Fibroblast of skin of right quadriceps (primary cell): ENCODE measurements at places on chromosomes 16 and 17.
A peak's percentile ranks its signal among the peaks of the same experiment; 100 is the strongest.

DNA sequence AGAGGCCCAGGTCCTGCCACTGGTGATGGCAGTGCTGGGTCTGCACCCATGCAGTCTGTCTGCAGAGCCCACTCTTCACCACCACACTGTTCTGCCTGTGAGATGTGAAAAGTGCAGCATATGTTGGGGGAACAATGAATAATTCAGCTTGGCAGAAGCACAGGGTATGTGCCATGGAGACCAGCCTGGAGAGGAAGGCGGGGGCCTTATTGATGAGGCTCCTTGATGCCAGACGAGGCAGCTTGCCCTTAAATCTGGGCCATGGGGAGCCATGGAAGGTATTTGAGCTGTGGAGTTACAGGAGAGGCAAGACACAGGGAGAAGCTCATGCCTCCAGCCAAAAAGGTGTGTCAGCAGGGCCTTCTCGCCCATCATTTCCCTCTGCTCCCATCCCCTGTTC lies 124.7 kb downstream of the C16orf78 start:
- no peak for DNase-seq

GRCh38 chr17:50170662-50171370 lies 5.0 kb downstream of the SGCA start:
- DNase-seq, result no peak

GRCh38 chr16:14399378-14400284 lies 230.4 kb downstream of the PARN start:
- peak; percentile 69 for DNase-seq

- DNase-seq, result no peak
These were observed 5.0 kb downstream of the RSPRY1 start for GRCh38 chr16:57191056-57191571.

GRCh38 chr16:81863630-81864352 lies 84.7 kb downstream of the PLCG2 start:
- no peak for DNase-seq

GRCh38 chr16:88023786-88024185 lies 72.6 kb downstream of the BANP start:
- no peak for DNase-seq

DNA sequence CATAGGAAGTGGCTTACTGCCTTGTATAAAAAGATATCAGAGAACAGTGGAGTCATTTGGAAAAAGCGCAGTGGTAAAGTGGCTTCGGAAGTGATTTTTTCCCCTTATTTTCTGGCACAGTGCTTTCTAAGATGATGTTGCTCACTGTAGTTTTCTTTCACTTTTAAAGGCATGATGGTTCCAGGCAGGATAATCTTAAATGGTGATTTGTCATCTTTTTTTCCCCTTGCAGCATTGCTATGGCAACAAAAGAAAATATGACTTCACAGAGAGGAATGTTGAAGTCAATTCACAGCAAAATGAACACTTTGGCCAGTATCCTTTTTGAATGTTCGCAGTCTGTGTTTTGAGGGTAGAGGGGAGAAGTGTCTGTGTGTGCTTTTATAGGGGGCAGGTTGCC lies 42.5 kb downstream of the GOSR1 start:
- peak; percentile 90 for DNase-seq

DNA sequence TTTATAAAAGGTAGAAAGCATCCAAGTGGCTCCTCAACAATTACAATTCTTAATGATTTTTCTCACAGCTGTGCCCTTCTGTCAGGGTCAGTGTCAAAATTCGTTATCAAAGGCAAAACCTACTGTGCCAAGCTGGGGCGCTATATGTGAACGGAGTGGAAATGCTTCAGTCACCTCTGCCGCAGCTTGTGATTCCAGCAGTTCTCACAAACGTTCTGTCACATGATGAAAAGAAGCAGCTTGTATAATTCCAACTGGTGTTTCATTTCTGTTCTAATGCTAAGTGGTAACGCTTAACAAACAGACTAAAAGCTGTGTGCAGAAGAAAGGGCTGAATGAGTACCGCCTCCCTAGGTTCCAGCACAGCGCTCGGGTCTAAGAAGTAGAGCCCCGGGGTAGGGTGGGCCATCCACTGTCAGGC lies 14.2 kb downstream of the PLD6 start:
- DNase-seq, result no peak

- DNase-seq, result no peak
These were observed 10.3 kb downstream of the NATD1 start for GRCh38 chr17:21242780-21243515.

GRCh38 chr16:89149386-89149785 lies 22.2 kb upstream of the CDH15 start:
- DNase-seq, result no peak

- peak; percentile 36 for DNase-seq
These were observed 30.0 kb downstream of the TBC1D16 start for GRCh38 chr17:80005360-80006338.

DNA sequence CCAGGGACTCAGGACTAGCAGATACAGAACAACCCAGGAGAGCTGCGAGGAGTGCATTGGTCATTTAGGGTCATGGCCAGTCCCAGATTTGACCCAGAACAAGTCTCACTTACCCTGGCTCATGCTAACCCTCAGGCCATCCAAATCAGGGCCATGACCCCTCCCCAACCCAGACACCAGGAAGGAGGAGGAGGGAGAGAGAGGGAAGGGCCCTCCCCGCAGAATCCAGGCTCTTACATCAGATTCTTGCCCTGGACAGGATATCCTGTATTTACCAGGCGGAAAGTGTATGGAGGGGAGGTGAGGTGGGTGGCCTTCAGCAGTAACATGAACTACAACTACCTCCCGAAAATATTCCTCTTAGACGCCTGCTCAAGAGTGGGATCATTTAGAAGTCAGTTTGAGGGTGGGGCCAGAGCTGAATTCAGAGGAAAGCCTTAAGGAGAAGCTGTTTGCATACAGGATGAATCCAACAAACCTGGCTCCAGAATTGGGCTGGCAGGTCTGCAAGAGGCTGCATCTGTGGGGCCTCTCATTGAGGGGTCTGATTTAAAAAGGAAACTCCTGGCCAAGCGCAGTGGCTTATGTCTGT lies 2.1 kb downstream of the VAT1 start:
- peak; percentile 32 for DNase-seq

DNA sequence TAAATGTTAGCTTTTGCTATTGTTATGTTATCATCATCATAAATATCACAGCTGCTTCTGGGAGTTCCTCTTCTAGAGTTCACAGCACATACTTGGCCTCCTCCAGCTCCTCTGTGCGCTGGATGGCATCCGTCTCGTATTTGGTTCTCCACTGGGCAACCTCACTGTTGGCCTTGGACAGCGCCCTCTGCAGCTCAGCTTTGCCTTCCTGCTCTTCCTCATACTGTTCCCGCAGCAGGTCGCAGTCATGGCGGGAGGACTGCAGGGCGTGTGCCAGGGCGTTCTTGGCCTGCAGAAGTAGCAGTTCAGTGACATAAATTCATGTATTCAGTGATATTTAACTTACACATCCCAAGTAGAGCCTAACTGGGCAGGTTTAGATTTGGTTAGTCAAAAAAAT lies 23.4 kb downstream of the MYH8 start:
- DNase-seq, result no peak

- no peak for DNase-seq
These were observed 190.9 kb downstream of the LGALS9B start for GRCh38 chr17:20276421-20276820.

DNA sequence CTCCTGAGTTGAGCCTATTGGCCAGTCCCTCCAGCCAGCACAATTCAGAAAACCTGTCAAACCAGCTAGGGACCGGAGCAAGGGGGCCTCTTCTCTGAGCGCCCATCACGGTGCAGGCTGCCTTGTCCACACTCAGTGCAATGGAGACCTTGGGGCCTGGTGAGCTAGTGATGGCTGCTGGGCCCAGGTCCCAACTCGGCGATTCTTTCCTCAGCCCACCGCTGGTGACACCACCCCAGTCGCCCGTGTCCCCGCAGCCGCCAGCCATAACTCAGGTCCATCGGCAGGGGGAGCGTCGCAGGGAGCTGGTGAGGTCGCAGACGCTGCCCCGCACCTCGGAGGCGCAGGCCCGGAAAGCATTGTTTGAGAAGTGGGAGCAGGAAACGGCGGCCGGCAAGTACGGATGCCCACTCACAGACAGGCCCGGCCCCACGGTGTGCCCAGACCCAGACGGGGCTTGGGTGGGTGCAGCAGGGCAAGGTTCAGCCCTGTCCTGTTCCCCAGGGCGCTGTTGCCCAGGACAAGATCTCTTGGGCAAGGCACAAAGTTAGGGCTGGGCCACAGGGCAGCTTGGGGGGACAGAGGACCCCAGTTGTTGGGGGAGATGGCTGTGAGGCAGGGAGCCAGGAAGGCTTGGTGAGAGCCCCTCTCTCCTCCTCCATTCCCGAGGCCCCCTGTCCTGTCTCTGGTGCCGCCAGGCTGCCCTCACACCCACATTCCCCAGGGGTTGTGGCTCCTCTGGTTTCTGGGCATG lies 10.8 kb downstream of the SMTNL2 start:
- DNase-seq, result no peak

- DNase-seq, result no peak
These were observed 7.6 kb downstream of the LIMD2 start for GRCh38 chr17:63692195-63692816.

GRCh38 chr16:84738255-84739038 lies 38.6 kb downstream of the USP10 start:
- peak; percentile 65 for DNase-seq

DNA sequence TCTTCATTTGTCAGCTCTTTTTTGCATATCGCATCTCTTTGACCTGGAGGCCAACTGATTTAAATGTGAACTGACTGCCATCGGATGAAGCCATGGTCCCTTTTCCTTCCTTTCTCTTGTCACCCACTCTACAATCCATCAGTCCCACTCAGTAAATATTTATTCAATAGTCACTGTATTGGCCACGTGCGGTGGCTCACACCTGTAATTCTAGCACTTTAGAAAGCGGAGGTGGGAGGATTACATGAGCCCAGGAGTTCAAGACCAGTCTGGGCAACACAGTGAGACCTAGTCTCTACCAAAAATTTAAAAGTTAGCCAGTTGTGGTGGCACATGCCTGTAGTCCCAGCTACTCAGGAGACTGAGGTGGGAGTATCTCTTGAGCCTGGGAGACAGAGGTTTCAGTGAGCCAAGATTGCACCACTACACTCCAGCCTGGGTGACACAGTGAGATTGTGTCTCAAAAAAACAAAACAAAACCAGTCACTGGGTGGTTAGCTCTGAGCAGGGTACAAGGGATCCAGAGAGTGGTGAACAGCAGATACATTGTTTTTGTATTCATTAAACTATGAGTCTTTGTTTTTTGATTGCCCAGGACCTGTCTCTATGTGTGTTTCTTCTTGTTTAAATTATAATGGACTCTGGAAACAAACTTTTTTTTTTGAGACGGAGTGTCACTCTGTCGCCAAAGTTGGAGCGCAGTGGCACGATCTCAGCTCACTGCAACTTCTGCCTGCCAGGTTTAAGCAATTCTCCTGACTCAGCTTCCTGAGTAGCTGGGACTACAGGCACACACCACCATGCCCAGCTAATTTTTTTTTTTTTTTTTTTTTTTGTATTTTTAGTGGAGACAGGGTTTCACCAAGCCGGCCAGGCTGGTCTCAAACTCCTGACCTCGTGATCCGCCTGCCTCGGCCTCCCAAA lies 6.9 kb downstream of the PHAF1 start:
- DNase-seq, result no peak

- no peak for DNase-seq
These were observed 20.1 kb downstream of the ZNF276 start for GRCh38 chr16:89741342-89742014.

GRCh38 chr17:76822184-76822778 lies 45.9 kb upstream of the MGAT5B start:
- DNase-seq, result no peak

DNA sequence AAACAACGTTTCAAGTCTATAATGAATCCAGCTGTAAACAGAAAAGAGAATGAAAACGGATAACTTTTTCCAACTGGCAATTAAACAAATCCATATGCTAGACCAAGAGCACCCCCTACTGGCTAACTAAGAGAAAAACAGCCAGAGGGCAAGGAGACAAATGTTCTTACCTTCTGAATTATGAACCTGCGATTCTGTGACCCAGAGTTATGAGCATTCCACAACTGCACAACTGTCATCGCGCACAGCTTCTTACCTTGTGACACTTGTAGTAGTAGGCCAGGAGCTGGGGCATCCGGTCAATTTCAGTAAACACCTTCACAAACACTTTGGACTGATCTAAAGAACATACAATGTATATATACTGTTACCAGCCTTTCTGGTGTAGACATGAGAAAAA lies 18.6 kb downstream of the COG7 start:
- peak; percentile 63 for DNase-seq

- DNase-seq, result peak; percentile 51
These were observed 23.5 kb downstream of the TADA2A start for GRCh38 chr17:37430051-37430627.

- peak; percentile 90 for DNase-seq
These were observed 18.8 kb downstream of the STX4 start for GRCh38 chr16:31052114-31052513.

- DNase-seq, result peak; percentile 68
These were observed 16.8 kb downstream of the NQO1 start for GRCh38 chr16:69709456-69710084.

DNA sequence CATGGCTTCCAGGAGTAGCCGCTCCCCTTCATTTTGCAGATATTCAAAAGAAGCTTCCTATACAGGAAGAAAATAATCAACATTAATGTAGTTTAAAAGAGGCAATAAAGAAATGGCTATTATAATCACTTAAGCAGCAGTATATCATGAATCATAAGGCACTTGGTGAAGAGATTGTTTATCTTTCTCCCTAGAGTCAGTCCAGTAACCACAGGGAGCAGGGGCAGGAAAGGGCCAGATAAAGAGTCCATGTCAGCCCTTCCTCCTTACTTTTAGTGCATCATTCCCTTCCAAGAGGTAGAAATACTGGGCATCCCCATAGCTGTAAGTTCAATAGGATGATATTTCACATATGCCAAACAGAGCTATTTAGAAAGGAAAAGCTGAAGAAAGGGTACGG lies 184.6 kb upstream of the C17orf78 start:
- DNase-seq, result peak; percentile 16

DNA sequence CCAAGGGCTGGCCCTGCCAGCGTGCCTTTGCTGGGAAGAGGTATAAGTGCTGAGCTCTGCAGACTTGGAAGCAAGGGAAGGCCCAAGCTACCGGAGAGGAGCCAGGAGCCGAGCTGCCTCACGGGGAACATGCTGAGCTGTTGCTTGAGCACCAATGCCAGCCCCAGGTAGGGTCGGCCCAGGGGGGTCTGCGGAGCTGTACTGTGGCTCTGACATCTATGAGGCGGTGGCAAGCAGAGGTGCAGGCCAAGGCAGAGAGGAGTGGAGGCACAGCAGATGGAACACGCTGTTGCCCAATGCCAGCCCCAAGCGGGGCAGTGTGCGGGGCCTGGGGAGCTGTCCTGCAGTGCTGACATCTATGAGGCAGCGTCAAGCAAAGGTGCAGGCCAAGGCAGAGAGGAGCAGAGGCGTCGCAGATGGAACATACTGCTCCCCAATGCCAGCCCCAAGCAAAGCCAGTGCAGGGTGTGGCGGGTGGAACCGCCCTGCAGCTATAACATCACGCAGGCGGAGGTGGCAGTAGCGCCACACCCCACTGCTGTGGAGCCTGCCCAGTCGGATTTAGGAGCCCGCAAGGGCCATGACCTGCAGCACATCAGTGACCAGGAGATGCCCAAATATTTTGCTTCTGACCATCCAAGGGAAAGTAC lies 10.0 kb downstream of the GGA2 start:
- no peak for DNase-seq

GRCh38 chr17:66255112-66255511 lies 25.9 kb upstream of the APOH start:
- peak; percentile 82 for DNase-seq
